Activated T-helper 17 cell treated with anti-CD3 and anti-CD28 coated beads, Interleukin-2, amount 50 U/mL, for 72 hours (primary cell): ENCODE measurements at places on chromosomes 16 and 17. TPM values are rescaled to one million over a fixed set of nuclear protein-coding genes. Genes with fewer than 3 reads are reported as not detected.

ACAP1 gene
- total RNA-seq = 774 TPM

DOC2A gene
- 1.0 TPM for total RNA-seq

- ATAC-seq = no peak
These were observed 65.9 kb downstream of the HIC1 start for GRCh38 chr17:2120586-2121335.

DNA sequence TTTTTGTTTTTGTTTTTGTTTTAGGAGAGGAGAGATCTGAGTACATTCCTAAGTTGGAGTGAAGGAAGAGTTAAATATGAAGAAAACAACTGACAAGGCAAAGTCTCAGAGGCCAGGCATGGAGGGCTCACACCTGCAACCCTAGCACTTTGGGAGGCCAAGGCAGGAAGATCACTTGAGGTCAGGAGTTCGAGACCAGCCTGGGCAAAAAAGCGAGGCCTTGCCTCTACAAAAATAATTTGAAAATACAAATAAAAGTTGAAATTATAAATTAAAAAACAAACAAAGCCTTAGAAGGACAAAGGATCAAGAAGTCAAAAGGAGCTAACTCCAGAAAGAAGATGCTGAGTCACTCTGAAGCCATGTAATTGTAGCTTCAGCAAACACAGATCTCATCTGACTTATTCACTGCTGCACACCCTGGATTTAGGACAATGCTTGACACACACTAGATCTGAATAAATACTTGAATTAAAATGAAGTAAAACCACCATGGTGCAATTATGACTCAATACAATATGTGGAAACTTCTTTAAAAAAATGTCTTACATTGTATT is 9.1 kb downstream of the CEP20 start:
- peak; percentile 74 for ATAC-seq
